T-helper 17 cell (primary cell): ENCODE measurements at places on chromosomes 6 and 20. TPM values are rescaled to one million over a fixed set of nuclear protein-coding genes. Genes with fewer than 3 reads are reported as not detected.
A peak's percentile ranks its signal among the peaks of the same experiment; 100 is the strongest.

GRCh38 chr6:25617997-25618396, 34.0 kb upstream of the SCGN start:
- no peak for DNase-seq

Gene METTL24
- total RNA-seq: not detected

DNA sequence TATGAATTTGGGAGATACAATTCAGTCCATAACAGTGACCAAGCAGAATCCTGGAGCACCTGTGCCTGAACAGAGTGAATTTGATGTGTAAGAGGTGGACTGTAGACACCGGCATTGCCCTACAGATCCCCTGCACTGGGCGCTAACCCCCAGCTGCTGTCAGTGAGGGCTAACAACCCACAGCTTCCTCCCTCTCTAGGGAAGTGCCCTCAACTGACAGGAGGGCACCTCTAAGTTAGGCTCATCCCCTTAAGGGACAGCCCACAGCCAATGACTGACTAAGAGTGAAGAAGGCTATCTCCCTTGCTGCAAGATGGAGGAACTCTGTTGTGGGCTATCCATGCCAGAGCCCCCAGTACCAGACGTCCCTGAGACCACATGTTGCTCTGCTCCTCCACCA, 15.3 kb upstream of the BPIFB1 start:
- DNase-seq: no peak

Gene B3GALT4
- 13.0 TPM for total RNA-seq

DNA sequence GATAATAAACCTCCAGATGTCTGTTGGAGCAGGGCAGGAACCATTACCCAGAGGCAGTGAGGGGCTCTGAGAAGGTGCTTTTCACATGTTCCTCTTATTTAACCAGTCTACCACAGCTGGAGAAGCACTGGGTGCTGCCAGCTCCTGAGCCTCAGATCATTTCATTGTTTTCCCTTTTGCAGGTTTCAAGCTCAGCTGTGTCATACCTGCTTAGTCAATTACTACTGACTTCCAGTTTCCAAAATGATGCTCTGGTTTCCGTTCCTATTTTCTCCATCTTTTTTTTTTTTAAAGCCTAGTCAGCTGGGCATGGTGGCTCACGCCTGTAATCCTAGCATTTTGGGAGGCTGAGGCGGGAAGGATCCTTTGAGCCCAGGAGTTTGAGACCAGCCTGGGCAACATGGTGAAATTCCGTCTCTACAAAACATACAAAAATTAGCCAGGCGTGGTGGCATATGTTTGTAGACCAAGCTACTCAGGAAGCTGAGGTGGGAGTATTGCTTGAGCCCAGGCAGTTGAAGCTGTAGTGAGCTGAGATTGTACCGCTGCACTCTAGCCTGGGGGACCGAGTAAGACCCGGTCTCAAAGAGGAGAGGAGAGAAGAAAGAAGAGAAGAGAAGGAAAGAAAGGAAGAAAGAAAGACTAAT, 6.7 kb downstream of the FLOT1 start:
- DNase-seq: no peak

- DNase-seq: no peak
These were observed 5.3 kb upstream of the CCM2L start for GRCh38 chr20:32004963-32005362.

DNA sequence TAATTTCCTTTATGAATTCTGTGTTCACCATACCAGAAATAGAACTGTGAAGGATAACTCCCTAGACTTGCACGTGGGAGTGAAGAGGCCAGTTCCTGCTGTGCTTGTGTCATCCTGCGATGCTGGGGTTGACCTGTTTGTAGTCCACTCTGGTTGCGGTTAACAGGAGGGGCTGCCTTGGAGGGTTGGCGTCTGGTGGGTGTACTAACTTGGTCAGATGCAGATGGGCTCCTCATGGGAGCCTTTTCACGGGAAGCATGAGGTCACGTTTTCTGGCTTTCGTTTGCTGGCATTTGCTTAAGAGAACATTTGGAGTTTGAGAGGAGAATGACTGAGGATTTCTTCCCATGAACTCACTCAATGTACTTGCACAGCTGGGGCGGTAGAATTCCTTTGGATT, 41.2 kb downstream of the IGF2R start:
- DNase-seq: no peak

Gene DOK5
- not detected for total RNA-seq

Gene MYB
- 1.3 TPM for total RNA-seq

Gene TPBG
- total RNA-seq: 0.89 TPM

Gene DPPA5
- total RNA-seq: not detected

GRCh38 chr6:128425856-128426255, 94.5 kb downstream of the PTPRK start:
- no peak for DNase-seq

Gene TRERF1
- 31.2 TPM for total RNA-seq

DNA sequence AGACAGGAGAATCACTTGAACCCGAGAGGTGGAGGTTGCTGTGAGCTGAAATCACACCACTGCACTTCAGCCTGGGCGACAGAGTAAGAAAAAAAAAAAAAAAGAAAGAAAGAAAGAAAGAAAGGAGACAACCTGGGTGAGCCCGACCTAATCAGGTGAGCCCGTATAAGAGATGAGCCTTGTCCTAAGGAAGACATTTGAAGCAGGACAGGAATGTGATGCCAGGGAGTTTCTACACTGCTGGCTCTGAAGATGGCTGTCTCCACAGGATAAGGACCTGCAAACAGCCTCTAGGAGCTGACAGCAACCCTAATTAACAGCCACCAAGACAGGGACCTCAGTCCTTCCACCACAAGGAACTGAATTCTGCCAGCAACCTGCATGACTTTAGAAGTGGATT, 41.9 kb downstream of the NHLRC1 start:
- no peak for DNase-seq

Gene PROCR
- total RNA-seq: 1.5 TPM

GRCh38 chr6:126253431-126253830, 86.5 kb upstream of the CENPW start:
- no peak for DNase-seq

DNA sequence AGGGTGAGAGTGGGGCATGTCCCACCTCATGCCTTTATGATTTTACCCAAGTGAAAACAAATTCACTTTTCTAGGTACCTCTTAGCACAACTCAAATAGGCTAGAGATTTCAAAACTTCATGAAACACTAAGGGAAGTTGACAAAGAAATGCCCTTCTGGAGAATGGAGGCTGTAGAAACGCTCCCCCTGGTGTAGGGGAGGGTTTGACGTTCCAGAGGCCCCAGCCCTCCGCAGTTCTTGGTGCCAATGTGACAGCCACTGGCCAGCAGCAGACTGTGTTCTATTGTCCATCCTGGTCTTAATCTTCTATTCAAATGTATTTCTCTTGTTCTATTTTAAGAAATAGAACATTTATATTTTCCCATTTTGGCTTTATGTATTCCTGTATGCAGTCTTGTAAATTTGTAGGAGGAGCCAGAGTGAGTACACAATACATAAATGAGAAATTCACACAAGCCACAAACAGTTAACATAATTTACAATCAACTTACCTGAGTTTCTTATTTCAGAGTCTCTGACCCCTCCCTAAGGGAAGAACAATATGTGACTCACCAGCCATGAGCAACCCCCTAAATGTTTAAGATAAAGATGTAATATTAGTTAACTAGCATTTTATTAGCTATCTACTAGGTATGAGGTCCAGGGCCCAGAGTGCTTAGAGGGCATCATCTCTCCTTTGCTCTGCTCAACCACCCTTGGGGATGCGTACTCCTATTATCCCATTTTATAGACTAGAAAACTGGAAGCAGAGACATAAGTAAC, 8.8 kb upstream of the MUC21 start:
- DNase-seq: no peak

GRCh38 chr20:37598575-37599342, 71.1 kb upstream of the BLCAP start:
- no peak for DNase-seq

- no peak for DNase-seq
These were observed 61.4 kb upstream of the PKIB start for GRCh38 chr6:122548820-122549219.

DNA sequence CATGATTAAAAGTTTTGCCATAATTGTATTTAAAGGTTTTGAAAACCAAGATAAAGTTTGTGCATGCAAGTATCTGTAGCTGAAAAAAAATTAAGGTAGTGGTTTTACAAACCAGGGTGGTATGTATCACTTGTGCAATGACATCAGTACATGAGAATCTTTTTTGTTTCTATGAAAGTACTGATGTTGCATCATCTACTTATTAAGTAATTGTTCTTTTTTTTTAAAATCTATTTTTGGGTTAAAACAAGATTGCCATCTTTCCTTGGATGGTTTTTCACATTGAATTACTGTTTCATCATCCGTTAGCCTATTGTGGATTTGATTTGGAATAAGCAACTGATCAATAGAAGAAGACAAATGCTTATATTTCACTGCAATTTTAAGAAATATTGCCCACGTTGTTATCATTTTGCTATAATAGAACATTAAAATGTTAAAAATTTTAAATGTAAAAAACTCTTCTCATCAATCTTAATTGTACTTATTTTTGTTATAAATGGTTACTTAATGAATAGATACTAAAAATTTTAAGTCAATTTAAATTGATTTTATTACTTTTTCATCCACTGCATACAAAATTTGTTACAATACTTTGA, 39.8 kb upstream of the TAGAP start:
- DNase-seq: no peak

Gene COL11A2
- 0.52 TPM for total RNA-seq

GRCh38 chr20:36835453-36836198, 40.3 kb upstream of the TLDC2 start:
- DNase-seq: peak; percentile 68

DNA sequence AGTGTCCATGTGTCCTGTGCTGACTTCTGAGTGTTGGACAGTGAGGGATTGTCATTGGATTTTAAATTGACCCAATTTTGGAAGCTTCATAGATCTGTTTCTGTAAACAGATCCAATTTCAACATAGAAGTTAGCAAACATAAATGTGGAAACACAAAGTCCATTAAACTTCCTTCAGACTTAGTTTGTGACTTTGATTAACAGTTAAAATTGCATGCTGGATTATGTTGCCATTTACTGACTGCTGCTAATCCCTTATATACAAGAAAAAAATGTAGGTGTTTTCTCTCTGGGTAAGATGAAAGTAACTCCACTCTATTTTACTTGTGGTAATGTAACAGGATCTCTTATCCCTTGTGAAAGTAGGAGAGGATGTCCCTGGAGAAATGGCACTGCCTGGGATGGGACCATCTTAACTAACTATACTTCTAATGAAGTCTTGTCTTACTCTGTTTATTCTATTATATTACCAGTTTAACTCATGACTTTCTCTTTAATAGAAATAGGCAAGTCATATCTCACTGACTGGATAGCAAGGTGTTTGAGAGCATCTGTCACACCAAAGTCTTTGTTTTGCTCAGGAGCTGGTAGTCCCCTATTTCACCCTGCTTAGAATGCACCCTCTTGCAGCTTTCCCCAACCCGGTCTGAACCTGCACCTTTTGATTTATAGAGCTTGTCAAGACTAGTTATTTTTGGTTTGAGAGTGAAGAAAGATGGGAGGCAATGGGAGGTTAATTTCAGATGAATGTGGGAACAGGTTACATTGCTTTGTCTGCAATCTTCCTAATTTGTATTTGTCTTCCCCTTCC, 7.2 kb downstream of the TPX2 start:
- no peak for DNase-seq

DNA sequence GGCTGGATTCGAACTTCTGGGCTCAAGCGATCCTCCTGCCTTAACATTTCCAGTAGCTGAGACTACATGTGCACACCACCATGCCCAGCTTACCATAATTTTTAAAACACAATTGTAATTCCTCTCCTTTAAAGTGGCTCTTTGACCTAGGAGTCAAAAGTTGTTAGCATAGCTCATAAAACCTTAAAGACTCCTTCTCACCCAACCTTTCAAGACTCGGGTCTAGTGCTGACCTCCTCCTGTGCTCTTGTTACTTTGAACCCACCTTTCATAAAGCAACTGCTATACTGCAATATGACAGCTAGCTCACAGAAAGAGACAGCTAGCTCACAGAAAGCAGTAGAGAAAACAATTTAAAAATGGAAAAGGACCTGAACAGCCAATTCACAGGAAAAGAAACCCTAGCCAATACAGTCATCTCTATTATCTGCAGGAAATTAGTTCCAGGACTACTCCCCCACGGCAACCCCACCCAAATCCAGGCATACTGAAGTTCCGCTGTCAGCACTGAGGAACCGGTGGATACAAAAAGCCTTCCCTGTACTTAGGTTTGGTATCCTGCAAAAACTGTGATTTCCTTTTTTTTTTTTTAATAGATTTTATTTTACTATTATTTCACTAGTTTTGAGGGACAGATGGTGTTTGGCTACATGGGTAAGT, 20.3 kb downstream of the SSR1 start:
- no peak for DNase-seq

DNA sequence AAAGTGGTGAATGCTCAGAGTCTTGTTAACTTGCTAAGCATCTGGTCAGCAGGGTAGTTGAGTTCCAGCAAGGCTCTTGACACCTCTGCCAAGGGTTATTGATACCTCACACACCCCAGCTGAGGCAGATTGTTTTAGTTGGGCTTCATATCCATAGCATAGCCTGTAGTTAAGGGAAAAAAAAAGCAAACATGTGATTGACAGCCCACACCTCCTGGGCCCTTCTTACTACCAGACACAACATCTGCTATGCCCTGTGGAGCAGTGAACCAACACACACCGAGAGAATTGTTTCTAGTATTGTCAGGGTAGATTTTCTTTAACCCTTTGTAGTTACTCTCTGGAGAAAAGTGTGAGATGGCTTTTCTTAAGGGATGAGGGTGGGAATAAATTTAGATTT, 697.0 kb upstream of the POU3F2 start:
- DNase-seq: no peak

GRCh38 chr6:36386495-36387439, 702 bp downstream of the ETV7 start:
- DNase-seq: no peak

DNA sequence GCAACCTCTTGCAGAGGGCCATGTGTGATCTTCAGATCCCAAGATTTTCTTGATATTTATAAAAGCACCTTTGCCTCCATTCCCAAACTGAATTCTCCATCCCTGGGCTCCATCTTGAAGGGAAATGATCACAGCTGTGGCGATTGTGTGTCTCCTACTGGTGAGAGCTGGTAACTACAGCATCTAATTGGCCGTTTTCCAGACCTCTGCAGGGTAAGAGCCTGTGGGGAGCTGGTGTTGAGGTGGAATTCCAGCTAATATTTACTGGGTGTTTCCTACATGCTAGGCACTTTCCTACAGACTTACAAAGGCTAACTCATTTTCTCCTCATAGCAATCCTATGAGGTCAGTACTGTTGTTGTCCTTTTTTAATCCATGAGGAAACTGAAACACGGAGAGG, 59.2 kb upstream of the FNDC1 start:
- no peak for DNase-seq

Gene C4A
- 5.4 TPM for total RNA-seq

- no peak for DNase-seq
These were observed 126.8 kb upstream of the SAMD5 start for GRCh38 chr6:147381712-147382111.

- no peak for DNase-seq
These were observed 1.8 kb downstream of the ASCC3 start for GRCh38 chr6:100879317-100879716.

Gene PTCHD4
- not detected for total RNA-seq

Gene DEFB132
- total RNA-seq: not detected

- DNase-seq: no peak
These were observed 615.3 kb downstream of the TFAP2A start for GRCh38 chr6:9799582-9799981.
